CD4-positive, alpha-beta T cell treated with Interleukin-6 for 4 hours (primary cell): ENCODE measurements at places on chromosomes 3 and 15.

DNA sequence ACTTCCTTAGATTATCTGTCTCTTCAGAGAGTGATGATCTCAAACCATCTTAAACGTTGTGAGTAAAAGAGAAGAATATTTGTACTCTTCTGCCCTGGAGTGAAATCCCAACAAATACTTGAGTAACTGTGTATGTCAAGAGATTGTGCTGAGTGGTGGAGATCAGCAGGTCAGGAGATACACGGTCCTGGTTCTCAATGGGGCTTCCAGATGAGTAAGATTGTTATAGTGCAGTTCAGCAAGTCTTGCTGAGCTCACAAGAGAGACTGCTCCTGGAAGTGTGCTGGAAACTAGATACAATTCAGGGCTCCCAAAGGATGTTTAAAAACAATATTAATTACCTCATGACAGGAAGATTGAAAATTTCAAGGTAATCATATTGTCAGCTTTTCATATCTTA lies 184.3 kb downstream of the AKAP13 start:
- DNase-seq = no peak

DNA sequence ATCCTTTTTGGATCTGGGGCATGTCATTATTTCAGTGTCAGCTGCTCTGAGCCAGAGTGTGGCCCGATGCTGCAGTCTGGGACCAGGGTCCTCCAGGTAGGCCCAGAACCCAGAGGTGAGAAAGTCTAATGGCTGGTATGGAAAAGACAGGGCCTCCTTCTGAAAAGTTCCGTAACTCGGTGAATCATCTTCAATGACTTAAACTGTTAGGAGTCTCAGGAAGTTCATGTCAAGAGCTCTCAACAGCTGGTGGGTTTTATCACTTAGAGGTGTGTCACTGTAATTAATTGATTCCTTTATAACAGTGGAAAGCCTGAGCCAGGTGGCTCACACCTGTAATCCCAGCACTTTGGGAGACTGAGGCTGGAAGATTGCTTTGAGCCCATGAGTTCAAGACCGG lies 28.5 kb upstream of the PDE8A start:
- no peak for DNase-seq

- no peak for DNase-seq
Measured at GRCh38 chr3:170862618-170863374, 7.2 kb downstream of the RPL22L1 start.

GRCh38 chr3:127671523-127672428 lies 976 bp upstream of the ABTB1 start:
- DNase-seq = peak; percentile 37

DNA sequence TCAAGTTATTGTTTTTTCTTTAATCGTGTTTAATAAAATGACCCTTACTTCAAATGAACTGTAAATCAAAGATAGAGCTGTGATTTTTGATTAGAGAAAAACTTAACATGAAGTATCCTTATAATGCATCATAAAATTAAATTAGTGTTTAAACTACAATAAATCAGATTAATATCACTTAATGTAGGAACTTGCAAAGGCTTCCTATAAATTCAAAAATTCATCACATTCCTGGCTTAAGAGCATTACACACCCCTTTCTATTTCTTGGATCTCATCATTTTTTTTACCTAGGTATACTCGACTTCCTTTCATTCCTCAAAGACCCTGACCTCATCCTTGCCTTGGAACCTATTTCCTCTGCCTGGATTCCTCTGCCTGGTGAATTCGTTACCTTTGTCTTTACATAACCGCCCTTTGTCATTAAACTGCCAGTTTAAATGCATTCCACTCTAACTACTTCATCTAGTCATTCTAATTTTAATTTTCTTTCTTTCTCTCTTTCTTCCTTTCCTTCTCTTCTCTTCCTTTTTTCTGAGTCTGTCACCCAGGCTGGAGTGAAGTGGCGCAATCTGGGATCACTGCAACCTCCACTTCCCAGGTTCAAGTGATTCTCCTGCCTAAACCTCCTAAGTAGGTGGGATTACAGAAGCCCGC lies 1244.5 kb downstream of the OTOL1 start:
- DNase-seq = no peak

DNA sequence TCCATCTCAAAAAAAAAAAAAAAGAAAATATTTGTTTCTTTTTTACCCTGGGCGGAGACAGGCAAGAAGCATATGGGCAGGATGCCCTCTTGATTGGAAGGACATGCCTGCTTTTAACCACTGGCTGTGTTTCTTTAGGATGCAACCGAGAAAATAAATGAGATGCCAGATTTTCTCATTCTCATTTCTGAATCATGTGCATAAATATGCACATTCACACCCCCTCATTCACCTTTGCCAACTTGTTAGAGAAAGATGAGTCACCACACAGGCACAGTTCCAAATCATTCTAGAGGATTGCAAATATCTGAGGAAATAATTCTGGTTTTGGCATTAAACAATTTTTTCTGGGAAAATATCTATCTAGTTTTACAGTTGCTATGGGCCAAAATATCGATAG lies 3.3 kb downstream of the LIPH start:
- DNase-seq = no peak

DNA sequence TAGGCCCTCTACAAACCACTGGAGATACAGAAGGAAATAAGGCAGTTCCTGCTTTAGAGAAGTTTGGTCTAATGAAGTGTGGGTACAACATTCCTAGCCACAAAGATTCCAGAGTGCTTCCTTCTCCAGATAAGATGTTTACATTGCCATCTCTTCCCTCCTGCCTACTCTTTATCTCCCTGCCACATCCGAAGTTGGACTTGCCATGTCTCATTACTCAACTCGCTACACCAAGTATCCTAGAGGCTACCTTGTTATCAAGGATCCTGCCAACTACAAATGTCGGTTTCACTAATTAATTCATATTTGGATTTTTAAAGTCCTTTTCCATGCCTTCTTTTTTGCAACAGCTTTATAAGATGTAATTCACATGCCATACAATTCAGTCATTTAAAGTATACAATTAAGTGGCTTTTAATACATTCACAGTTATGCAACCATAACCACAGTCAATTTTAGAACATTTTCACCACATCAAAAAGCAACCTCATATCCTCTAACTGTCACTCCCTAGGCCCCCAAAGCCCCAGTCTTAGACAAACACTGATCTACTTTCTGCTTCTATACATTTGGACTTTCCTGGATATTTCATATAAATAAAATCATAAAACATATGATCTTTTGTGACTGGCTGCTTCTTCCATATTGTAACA lies 53.7 kb upstream of the CSTA start:
- peak; percentile 6 for DNase-seq

DNA sequence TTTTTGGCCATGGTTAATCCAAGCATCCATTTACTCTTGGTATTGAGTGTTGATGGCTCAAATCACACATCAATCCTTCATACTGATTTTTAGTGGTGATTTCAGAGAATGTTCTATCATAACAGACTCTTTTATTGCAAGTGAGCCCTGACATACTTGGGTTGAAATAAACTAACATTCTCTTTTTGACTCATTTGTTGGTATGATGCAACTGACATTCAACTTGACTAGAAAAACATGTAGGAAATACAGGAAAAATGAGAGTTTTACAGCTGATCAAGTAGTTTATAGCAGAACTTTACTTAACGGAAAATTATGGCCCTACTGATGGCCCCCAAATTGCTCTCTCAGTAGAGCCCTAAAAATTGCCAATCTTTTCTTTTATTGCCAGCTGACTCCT lies 173.9 kb upstream of the CD96 start:
- no peak for DNase-seq

- peak; percentile 53 for DNase-seq
Measured at GRCh38 chr3:47163169-47164006, 525 bp downstream of the SETD2 start.

DNA sequence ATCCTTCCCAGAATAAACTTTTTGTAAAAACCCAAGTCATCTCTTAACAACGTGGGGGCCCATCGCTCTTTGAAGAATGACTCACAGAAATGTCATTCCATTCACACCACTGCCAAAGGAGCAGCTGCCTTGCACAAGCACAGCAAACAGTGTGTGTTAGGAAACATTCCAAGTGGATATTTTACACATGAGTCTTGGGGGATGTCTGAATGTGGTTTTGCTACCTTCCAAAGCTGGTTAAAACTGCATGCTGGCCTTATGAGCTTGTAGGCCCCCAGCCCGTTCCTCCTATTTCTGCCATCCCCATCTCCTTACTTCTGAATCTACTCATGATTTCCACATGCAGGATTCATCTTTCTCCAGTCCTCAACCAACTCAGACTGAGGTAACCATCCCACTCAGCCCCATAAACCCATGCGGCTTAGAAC lies 130.8 kb downstream of the CPNE4 start:
- DNase-seq = no peak

- DNase-seq = no peak
Measured at GRCh38 chr3:133374708-133375402, 25.0 kb upstream of the BFSP2 start.
